ENCODE measurements at places on chromosomes 11 and 22.

DNA sequence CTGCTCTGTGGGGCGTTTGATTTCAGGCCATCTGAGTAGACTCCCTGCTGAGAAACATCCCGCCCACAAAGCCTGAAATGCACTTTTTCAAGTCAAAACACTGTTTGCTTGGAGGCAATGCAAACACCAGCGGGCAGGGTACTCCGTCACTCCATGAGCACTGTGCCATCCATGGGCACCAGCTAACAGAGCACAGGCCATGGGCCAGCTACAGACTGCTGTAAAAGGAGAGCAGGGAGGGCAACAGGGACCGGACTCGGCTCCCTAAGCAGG, 16.6 kb upstream of the EFCAB6 start:
- no peak for DNase-seq

DNA sequence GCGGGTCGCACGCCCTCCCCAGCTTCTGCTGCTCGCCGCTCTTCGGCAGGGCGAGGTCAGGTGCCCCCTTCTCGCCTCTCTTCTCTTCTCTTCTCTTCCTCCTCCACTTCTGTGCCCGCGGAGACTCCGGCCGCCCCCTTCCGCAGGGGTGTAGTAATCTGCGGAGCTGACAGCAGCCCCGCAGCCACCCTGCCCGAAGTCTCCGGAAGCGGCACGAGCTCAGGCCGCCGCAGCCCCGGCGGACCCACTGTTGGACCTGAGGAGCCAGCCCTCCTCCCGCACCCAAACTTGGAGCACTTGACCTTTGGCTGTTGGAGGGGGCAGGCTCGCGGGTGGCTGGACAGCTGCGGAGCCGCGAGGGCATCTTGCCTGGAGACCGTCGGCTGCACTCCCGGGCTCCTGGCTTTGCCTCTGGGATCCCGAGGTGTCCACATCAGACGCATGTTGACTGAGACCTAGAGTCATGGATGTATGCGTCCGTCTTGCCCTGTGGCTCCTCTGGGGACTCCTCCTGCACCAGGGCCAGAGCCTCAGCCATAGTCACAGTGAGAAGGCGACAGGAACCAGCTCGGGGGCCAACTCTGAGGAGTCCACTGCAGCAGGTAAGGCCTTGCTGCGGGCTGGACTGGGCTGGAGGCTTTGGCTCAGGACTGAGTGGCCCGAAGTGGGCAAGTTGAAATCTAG, 486 bp downstream of the STIM1 start:
- DNase-seq = peak; percentile 73

- DNase-seq = no peak
These were observed 46.5 kb downstream of the AHNAK start for GRCh38 chr11:62499944-62500649.

DNA sequence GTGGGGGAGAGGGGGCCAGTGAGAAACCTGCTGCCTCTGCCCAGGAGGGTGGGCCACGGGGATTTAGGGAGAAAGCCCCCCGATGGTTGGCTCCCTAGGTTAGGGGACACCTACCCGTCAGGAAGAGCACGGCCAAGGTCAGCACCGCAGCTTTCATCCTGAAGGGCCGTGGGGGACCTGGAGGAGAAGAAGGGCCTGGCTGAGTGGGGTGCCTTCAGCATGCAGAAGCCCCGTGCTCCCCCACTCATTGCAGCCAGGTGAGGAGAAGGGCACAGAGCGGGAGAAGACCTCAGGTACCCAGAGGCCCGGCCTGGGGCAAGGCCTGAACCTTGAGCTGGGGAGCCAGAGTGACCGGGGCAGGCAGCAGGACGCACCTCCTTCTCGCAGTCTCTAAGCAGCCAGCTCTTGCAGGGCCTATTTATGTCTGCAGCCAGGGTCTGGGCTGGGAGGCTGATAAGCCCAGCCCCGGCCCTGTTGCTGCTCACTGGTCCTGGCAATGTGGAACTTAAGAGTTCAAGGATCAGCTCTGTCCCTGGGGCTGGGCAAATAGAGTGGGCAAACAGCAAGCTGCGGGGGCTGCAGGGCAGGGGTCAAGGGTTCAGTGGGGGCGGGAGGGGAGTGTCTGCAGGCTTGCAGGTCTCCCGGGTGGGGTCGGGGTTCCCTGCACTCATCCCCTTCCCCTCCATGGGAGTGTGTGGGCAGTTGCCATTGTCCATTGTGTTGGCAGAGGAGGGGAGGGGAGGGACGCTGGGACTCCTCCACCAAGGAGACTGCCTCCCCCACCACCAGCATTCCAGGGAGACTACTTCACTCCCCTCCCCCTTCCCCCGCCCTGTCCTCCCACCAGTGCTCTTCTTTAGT, at the start of gene APOA1:
Gene APOA1 (minus strand): TSS at position 392 of the 861 bp plus-strand sequence. CDS start 235 bp downstream, at position 157.
- no peak for DNase-seq

DNA sequence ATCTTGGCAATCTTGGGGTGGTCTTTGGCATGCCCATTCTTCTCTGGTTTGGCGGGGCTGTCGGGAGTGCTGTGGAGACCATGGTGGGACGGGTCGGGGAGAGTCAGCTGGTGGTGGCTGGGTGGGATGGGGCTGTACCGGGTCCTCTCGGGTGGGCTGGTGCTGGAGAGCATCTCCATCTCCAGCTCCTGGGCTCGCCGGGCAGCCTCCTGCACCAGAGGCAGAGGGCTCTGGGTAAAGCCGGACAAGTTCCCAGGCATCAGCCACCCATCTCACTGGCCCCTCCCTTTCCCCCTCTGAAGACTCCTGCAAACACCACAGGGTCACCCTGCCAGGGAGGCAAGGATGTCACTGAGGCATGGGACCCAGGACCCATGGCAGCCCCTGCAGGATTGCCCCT, 25.1 kb downstream of the ANKK1 start:
- no peak for DNase-seq
